ENCODE measurements at places on chromosomes 11 and 22. TPM values are rescaled to one million over a fixed set of nuclear protein-coding genes. Genes with fewer than 3 reads are reported as not detected.

Gene ALKBH8
- total RNA-seq, result 8.2 TPM

Gene ANO9
- 0.32 TPM for total RNA-seq

Gene OR5I1
- not detected for total RNA-seq

Gene MYOD1
- not detected for total RNA-seq

Gene OR51I1
- not detected for total RNA-seq

Gene INS
- not detected for total RNA-seq

Gene ESAM
- total RNA-seq, result 38.7 TPM

Gene MS4A1
- 1.6 TPM for total RNA-seq

GRCh38 chr11:129298988-129299387 is 76.7 kb upstream of the BARX2 start:
- H3K4me1 ChIP-seq, result no peaks in the 10 kb centered on the region
- no peaks in the 10 kb centered on the region for H3K27me3 ChIP-seq
- H3K36me3 ChIP-seq, result no peaks in the 10 kb centered on the region
- no peak overlapping the region for H3K27ac ChIP-seq
- DNase-seq, result no peak

GRCh38 chr11:115518983-115519628 is 14.9 kb upstream of the CADM1 start:
- H3K4me3 ChIP-seq, result no peak overlapping the region
- H3K27me3 ChIP-seq, result no peaks in the 10 kb centered on the region
- DNase-seq, result no peak
- no peak overlapping the region for H3K27ac ChIP-seq
- H3K36me3 ChIP-seq, result no peaks in the 10 kb centered on the region

- H3K27ac ChIP-seq, result peak overlapping the region; percentile 78
- H3K36me3 ChIP-seq, result no peaks in the 10 kb centered on the region
- no peaks in the 10 kb centered on the region for H3K4me1 ChIP-seq
- peak; percentile 93 for DNase-seq
- peak overlapping the region; percentile 3 for H3K4me3 ChIP-seq
These were observed 43.6 kb downstream of the CACNG2 start for GRCh38 chr22:36659762-36660509.

DNA sequence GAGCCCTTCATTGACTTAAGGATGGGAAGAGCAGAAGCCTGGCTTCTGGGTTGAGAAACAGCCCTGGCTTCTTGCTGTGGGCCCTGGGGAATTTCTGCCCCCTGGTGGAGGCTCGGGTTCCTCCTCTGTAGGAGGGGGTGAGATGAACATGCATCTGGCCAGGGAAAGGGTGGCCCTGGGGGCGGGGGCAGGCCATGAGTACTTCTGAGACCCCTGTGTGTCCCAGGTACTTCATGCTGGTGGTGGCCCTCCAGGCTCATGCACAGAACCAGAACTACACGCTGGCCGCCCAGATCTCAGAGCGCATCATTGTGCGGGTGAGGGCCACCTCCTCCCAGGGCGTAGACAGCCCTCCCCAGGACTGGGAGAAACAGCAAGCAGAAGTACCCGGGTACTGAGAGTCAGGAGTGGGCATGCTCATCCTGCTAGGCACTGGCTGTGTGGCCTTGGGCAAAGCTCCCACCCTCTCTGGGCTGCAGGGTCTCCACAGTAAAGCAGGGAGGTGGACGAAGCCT is 15.8 kb downstream of the TMEM258 start:
- no peaks in the 10 kb centered on the region for H3K27me3 ChIP-seq
- H3K27ac ChIP-seq, result no peak overlapping the region
- H3K4me1 ChIP-seq, result no peaks in the 10 kb centered on the region
- H3K36me3 ChIP-seq, result no peaks in the 10 kb centered on the region

DNA sequence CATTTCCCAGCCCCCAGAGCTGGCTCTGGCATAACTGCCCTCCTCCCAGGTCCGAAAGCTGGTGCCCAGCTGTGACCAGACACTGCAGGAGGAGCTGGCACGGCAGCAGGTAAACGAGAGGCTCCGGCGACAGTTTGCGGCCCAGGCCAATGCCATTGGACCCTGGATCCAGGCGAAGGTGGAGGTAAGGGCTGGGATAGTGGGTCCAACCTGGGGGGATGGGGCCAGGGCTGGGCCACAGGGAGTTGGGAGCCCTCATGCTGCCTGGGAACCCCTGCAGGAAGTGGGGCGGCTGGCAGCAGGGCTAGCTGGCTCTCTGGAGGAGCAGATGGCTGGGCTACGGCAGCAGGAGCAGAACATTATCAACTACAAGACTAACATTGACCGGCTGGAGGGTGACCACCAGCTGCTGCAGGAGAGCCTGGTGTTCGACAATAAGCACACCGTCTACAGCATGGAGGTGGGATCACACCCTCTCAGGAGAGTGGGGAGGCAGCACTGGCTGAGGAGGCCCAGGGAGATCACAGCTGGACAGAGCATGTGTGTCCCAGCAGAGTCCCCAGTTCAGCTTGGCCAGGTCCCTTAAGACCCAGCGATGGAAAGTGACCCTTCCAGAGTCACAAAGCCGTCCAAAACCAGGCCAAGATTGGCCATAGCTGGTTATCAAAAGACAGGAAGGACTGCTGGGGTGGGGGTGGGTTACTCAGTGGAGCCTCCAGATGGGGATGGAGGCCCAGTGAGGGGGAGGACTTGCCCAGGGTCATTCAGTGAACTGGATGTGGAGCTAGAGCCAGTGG is 7.0 kb downstream of the CTSF start:
- H3K4me1 ChIP-seq, result no peaks in the 10 kb centered on the region
- no peak for DNase-seq
- H3K27me3 ChIP-seq, result peaks cover 4% of the 10 kb centered on the region
- no peak overlapping the region for H3K4me3 ChIP-seq
- H3K27ac ChIP-seq, result no peak overlapping the region
- H3K36me3 ChIP-seq, result no peaks in the 10 kb centered on the region

GRCh38 chr22:24003887-24004286 is 1.4 kb downstream of the GSTT4 start:
- DNase-seq, result no peak
- H3K4me3 ChIP-seq, result no peak overlapping the region
- no peaks in the 10 kb centered on the region for H3K27me3 ChIP-seq
- H3K27ac ChIP-seq, result no peak overlapping the region
- H3K36me3 ChIP-seq, result no peaks in the 10 kb centered on the region

DNA sequence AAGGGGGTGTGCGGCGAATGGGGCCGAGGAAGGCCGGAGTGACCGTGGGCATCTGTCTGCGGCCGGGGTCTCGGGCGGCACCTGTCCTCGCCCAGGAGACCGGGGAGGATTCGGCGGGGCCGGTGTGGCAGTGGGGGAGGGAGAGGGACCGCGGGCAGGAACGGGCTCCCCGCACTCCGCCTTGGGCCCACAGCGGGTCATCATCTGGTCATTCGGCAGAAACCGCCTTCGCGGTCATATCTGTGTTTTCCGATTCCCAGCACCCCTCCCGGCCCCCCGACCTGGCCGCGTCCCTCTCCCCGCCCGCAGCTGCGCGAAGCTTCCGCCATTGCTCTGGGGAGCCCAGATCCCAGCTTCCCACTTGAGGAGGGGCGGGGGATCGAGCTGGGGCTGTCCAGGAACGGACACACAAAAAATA is 824 bp upstream of the CBX6 start:
- peak overlapping the region; percentile 96 for H3K27ac ChIP-seq
- H3K4me1 ChIP-seq, result peaks cover 10% of the 10 kb centered on the region
- no peaks in the 10 kb centered on the region for H3K36me3 ChIP-seq

DNA sequence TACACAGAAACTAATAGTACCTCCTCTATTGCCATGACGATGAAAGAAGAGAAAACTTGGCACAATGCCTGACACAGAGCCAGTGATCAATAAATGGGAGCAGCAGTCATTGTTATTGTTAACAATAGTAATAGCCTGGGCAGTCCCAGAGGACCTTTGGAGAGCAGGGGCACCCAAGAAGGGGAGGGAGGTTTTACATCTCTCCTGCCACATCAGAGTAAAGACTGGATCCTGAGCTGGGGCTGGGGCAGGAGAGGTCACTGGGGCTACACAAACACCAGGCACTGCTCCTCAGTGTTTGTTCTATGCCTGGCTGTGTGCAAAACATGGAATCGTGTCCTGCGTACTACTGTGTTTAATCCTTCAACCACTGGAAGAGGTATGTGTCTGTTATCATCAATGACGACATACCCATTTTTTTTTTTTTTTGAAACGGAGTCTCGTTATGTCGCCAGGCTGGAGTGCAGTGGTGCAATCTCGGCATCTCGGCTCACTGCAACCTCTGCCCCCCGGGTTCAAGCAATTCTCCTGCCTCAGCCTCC is 25.0 kb upstream of the CREB3L1 start:
- no peaks in the 10 kb centered on the region for H3K4me1 ChIP-seq
- no peaks in the 10 kb centered on the region for H3K27me3 ChIP-seq
- H3K27ac ChIP-seq, result no peak overlapping the region
- DNase-seq, result no peak

DNA sequence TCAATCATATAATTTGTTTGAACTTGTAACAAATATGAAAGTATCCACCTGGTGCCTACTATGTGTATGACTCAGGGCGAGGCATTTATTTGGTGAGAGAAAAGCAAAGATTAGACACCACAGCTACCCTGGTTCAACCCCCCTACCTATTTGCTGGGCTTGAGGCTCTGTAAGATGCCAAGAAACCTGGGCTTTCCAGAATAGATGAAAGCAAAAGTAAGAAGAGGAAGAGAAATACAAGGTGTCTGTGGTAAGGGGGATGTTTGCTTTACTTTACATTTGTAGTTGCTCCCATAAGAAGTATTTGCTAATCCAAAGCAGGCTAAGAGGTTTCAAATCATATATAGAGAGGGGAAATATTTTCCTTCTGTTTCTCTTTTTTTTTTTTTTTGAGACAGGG is 61.7 kb downstream of the DDI1 start:
- DNase-seq, result no peak
- H3K36me3 ChIP-seq, result no peaks in the 10 kb centered on the region
- no peak overlapping the region for H3K27ac ChIP-seq
- H3K4me3 ChIP-seq, result no peak overlapping the region
- no peaks in the 10 kb centered on the region for H3K27me3 ChIP-seq

GRCh38 chr11:65476632-65477148 is 22.2 kb upstream of the MALAT1 start:
- H3K4me1 ChIP-seq, result peaks cover 7% of the 10 kb centered on the region
- no peak for DNase-seq
- H3K36me3 ChIP-seq, result no peaks in the 10 kb centered on the region
- peak overlapping the region; percentile 80 for H3K4me3 ChIP-seq
- H3K27me3 ChIP-seq, result no peaks in the 10 kb centered on the region

DNA sequence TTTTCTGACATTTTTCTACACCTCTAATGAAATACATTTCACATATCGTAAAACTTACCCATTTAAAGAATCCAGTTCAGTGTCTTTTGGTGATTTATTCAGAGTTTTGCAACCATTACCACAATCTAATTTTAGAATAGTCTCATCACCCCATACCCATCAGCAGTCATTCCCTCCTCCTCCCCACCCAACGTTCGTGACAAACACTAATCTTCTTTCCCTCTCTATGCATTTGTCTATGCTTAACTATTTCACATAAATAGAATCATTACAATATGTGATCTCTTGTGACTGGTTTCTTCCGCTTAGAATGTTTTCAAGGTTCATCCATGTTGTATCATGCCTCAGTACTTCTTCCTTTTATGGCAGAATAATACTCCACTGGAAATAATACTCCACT is 9.5 kb downstream of the TTC28 start:
- no peaks in the 10 kb centered on the region for H3K27me3 ChIP-seq
- no peak overlapping the region for H3K4me3 ChIP-seq
- no peaks in the 10 kb centered on the region for H3K36me3 ChIP-seq
- no peak for DNase-seq

GRCh38 chr11:78905756-78906155 is 331.1 kb upstream of the NARS2 start:
- H3K4me3 ChIP-seq, result no peak overlapping the region
- peaks cover 5% of the 10 kb centered on the region for H3K27me3 ChIP-seq
- no peak for DNase-seq
- no peaks in the 10 kb centered on the region for H3K36me3 ChIP-seq
- H3K4me1 ChIP-seq, result no peaks in the 10 kb centered on the region

GRCh38 chr22:27986459-27986858 is 67.4 kb upstream of the PITPNB start:
- no peak for DNase-seq
- no peak overlapping the region for H3K4me3 ChIP-seq
- no peaks in the 10 kb centered on the region for H3K36me3 ChIP-seq
- H3K27ac ChIP-seq, result no peak overlapping the region
- no peaks in the 10 kb centered on the region for H3K27me3 ChIP-seq

DNA sequence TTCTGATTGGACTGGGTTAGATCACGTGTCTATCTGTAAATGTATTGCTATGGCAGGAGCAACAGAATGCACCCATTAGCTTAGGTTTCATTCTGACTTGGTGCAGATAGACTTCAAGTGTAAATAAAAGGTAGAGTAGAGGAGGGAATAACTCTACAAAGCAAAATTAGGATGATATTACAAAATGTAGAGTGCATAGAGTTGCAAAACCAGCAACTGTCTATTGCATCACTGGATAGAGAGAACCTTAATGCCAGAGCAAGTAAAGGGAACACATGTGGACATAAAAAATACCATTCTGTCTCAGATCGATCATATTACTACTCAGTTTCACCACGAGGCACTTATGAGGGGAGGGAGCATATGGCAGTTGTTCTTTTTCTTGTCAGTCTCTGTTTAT is 22.0 kb upstream of the CAT start:
- H3K36me3 ChIP-seq, result no peaks in the 10 kb centered on the region
- H3K27ac ChIP-seq, result no peak overlapping the region
- no peaks in the 10 kb centered on the region for H3K4me1 ChIP-seq
- no peak overlapping the region for H3K4me3 ChIP-seq
- no peaks in the 10 kb centered on the region for H3K27me3 ChIP-seq

All from breast epithelium (tissue), 4 donors.